ENCODE measurements at places on chromosomes 13 and 19.

DNA sequence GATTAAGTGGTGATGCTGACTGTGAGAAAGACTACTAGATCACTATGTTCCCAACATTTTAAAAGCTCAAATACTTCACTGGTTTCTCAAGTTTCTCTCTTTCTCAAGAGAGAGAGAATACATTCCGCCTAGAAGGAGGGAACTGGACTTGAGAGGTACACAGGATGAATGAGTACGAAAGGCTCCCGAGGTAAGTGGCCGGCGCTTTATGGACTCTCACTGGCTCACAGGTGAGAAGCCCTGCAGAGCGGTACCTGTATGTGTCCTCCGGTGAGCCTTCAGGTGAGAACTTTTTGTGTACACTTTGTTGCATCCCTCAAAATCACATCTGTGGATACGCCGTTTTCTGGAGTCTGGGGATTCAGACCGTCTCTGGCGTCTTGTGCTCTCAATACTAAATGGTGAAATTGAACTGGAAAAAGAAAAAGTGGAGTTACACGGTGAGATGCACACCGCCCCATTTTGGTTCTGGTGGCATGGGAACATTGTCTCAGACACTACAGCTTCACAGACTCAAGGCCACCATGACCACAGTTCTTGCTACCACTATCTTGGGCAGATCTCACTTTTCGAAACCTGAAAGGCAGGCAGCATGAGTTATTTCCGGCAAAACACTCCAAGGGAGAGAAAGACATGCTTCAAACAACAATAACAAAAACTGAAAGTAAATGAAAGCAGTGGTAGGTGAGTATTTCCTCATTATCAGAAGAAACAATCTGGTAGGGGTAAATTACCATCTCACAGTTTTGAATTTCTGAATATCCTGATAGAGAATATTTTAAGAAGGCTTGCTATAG is 418.9 kb downstream of the KLF12 start:
- DNase-seq: no peak

GRCh38 chr19:44803442-44804428 is 5.2 kb upstream of the BCAM start:
- DNase-seq: no peak

DNA sequence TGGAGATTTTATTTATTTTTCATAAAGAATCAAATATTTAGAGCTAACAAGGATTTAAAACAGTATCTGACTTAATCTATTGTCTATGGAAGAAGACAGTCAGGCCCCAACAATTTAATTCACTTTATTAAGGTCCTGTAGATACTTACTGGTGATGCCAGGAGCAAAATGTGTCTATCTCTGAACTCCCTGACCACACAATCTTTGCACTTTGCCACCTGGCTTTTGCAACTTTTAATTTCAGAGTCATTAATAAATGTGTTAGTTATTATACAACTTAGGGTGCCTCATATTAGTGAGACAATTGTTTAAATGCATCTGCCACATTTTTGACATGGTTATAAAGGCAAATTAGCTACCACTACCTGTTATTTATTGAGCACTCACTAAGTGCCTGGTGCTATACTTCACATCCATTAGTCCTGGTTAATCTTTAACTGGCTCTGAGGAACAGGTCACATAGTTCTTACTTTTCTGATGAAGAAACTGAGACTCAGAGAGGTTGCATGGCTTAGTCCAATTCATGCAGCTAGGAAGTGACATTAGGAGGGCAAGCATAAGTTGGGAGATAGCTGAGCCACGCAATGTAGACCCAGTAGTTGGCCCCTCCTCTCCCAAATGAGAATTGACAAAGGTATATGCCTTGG is 297.9 kb downstream of the DCT start:
- no peak for DNase-seq

- DNase-seq: no peak
Observed at GRCh38 chr13:46782691-46783090, 14.3 kb downstream of the ESD start.

GRCh38 chr13:41590122-41590521 is 132.8 kb downstream of the RGCC start:
- DNase-seq: no peak
